ENCODE measurements at places on chromosomes 6 and 20.

DNA sequence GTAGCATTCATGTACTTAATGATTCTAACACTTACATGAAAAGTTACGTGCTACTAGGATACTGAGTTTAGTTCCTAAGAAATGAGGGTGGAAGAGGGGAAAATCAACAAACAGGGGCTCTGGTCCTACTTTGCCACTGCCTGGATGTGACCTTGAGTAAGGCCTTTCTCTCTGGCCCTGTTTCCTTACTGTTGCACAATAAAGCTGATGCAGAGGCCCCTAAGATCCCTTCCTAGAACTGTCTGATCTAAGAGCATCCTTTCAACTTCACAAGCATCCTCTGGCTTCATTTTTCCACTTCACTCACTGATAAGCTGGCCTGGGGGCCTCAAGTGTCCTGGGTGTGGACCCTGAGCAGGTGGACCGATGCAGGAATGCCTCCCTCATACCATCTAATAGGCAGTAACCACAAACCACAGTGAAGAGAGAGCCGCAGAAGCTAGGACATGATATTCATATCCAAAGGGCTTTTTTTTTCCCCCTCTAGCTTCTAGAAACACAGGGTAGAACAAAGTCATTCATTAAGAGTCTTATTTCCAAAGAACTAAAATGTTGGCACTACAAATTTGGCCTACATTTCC is 21.6 kb downstream of the FKBP1A start:
- DNase-seq, result no peak

GRCh38 chr6:7042056-7042653 is 65.6 kb upstream of the RREB1 start:
- no peak for DNase-seq

- no peak for DNase-seq
These were observed 261.1 kb downstream of the THBS2 start for GRCh38 chr6:168992446-168993144.

DNA sequence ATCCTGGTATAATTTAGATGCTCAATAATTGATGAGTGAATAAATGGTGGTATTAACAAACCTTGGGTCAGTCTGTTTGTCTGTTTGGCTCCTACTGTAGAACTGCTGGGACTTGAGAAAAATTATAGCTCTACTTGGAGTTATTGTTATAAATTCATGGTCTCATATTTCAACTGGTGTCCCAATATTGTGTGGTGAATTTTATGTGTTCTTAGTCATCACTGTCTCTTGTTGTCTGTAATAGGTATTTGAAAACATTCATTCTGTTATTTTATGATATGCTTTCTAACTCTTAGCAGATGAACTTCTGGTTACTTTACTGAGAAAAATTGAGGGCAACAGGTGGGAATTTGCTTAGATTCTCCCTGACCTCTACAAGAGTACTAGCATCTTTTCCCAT is 221.4 kb downstream of the CDKAL1 start:
- DNase-seq, result no peak

DNA sequence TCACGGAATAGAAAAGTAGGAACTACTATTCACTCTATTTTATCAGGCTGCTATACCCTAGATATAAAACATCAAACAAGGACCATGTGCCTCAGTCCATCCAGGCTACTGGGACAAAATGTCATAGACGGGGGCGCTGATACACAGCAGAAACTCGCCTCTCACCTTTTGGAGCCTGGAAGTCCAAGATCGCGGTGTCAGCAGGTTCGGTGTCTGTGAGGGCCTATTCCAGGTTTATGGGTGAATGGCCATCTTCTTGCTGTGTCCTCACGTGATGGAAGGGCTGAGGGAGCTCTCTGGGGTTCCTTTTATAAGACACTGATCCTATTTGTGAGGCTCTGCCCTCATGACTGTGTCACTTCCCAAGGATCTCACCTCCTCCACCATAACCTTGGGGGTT is 89.5 kb downstream of the DLL1 start:
- no peak for DNase-seq

GRCh38 chr6:138109042-138109997 is 2.1 kb upstream of the PERP start:
- peak; percentile 4 for DNase-seq

- no peak for DNase-seq
These were observed 210.8 kb downstream of the CDKAL1 start for GRCh38 chr6:20744911-20745557.

DNA sequence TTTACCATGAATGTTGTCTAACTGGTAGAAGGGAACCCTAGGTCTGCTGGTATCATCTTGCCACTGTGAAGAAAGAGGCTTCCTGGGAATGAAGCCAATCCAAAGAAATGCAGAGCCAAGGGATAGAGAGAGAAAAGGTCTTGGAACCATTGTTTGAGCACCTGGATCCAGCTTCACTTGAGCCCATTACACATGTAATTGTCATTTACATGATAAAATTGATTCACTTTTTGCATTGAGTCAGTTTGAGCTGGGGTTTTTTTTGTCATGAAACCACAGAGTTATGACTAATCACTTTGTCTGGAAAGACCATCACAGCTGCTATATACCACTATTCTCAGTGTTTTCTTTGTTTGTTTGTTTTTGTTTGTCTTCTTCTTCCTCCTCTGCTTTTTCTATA is 112.3 kb downstream of the CBLN4 start:
- DNase-seq, result no peak

GRCh38 chr20:41167118-41167470 is 29.8 kb downstream of the PLCG1 start:
- DNase-seq, result no peak

- DNase-seq, result no peak
These were observed 231.6 kb downstream of the THBS2 start for GRCh38 chr6:169022079-169022478.

GRCh38 chr20:19872001-19872400 is 113.9 kb downstream of the RIN2 start:
- DNase-seq, result no peak

- no peak for DNase-seq
These were observed 49.3 kb downstream of the PRR18 start for GRCh38 chr6:166258854-166259276.

DNA sequence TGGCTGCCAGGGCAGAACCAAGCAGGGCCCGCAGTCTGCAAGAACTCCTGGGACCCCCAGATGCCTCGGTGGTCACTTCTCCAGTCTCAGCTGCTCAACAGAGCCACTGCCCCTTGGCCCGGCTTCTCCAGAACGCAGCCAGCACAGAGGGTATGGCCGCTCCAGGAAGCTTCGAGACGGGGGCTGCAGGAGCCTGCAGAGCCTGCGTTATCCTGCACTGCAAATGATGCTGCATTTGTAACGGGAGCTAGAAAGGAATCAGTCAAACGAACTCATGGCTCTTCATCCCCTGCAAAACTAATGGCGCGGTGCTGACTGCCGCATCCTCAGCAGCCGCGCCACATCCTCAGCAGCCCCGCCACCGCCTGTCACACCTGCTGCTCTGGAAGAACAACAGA is 254.9 kb downstream of the TAF4 start:
- no peak for DNase-seq

- no peak for DNase-seq
These were observed 48.5 kb downstream of the KIF13A start for GRCh38 chr6:17938901-17939300.

- DNase-seq, result no peak
These were observed 63.8 kb upstream of the BMP2 start for GRCh38 chr20:6703656-6704055.

DNA sequence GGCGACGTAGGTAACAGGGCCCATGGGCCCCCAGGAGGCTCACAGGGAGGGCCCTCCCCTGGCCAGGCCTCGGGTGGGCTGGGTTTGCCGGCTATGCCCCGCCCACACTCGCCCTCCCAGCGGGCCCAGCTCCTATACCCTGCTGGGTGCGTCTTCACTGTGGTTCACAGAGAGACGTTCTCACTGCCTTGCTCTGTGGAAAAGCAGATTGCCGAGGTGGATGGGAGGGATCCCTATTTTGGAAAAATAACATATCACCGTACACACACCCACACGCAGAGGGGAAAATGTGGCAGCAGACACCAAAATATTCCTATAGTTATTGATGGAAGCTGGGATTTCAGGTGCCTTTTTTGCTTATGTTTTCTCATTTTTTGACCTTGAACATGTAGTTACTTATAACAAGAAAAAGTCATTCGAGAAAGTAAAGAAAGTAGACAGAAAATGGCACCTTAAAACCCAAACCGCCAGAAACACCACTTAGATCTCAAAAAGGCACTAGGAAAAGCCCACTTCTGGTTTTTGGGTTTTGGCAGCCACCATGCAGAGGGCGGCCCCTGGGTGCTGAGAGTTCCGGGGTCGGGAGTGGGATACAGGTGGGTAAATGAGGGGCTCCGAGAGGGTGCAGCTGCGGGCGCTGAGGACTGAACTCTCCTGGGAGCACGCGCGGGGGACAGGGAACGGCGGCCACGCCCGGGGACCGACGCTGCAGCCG is 49.4 kb downstream of the TMEM242 start:
- no peak for DNase-seq

GRCh38 chr6:79632580-79632979 is 1.5 kb downstream of the SH3BGRL2 start:
- DNase-seq, result no peak

DNA sequence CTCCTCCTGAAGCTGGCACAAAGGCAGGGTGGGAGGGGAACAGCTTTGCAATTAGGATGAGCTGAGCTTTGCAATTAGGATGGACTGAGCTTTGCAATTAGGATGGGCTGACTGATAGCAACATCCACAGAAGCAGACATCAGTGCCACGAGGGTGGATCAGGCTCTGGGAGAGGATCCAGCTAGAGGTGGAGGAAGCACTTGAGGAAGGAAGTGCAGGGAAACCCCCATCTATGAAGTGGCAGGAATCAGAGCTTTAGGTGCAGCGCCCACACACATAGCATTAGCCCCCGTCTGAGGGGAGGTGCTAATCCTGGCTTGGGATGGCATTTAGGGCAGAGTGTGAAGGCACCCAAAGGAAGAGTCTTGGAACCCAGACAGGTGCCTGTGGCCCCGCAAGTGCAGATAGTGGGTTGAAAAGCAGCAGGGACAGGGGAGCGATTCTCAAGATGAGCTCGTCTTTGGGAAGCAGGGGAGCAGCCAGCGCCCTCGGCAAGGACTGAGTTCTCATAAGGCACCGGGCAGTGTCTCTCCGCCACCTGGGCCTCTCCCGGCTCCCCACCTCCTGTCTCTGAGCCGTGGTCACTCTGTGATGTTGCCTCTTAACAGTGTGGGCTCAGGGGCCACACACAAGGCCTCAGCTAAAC is 12.0 kb upstream of the THBS2 start:
- no peak for DNase-seq

DNA sequence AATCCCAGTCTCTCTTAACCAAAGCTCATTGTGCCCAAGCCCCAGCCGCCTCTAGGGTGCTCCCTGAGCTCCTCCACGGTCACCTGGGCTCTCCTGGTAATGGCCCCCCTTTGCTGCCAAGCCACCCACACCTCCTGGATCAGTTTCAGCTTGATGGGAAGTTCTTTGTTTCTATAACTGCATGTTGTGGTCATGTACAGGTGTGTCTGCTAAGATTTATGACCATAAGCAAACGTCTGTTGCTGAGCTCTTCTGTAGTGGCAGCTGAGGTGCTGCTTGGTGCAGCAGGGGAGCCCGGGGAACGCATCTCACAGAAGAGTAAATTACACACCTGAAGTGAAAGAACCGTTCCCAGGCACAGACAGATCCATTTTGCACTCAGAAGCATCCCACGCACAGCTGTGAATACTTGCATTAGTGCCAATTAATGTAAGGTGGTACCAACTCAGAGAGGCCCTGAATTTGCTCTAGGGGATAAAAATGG is 194.6 kb upstream of the ARID1B start:
- no peak for DNase-seq

- DNase-seq, result no peak
These were observed 7.9 kb upstream of the ABHD12 start for GRCh38 chr20:25398376-25399036.
